Activated T-cell treated with anti-CD3 and anti-CD28 coated beads, Interleukin-2, amount 50 U/mL, for 4 hours (primary cell): ENCODE measurements at places on chromosomes 3 and 15.
A peak's percentile ranks its signal among the peaks of the same experiment; 100 is the strongest.

DNA sequence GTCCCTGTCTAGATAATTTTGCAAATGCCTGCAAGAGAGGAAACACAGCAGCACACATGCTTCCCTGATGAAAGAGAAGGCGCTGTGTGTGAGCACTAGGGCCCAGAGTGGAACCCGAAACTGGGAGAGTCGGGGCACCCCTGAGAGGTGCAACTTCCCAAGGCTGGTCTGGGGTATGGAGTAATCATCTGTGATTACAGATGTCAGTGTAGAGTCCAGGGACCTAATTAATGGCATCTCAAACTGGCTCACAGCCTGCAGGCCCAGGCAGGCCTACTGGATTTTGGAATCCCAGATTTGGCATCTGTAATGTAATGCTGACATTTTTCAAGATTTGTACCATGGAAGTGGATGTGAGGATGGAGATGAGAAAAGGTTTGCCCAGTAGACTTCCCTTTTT, 29.4 kb downstream of the PGPEP1L start:
- DNase-seq: no peak

DNA sequence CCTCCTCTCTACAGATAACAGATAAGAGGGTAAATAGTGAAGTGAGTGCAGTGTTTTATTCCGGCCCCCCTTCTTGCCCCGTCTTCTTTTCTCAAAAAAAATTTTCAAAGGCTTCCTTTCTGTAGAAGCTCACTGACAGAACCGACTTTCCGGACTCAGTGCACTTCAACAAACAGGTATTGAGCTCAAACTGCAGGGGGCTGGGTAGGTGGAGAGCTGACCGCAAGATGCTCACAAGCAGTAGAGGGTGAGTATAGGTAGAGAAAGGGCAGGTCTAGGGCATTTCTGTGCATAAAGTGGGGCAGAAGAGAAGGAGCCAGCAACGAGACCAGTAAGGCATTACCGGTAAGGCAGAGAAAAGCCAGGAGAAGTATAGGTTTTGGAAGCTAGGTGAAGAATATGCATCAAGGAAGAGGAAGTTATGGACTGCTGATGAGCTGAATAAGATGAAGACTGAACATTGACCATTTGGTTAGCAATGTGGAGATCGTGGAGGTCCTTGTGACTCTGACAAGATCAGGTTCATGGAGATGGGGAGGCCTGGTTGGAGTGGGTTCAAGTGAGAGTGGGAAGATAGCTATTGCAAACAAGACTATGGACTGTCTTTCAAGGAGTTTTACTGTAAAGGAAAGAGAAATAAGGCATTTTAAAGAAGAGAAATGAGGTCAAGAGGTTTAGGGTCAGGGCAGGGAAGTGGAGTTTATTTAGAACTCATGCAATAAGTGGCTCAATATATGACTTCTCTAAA, 97.4 kb downstream of the ST6GAL1 start:
- DNase-seq: peak; percentile 67

DNA sequence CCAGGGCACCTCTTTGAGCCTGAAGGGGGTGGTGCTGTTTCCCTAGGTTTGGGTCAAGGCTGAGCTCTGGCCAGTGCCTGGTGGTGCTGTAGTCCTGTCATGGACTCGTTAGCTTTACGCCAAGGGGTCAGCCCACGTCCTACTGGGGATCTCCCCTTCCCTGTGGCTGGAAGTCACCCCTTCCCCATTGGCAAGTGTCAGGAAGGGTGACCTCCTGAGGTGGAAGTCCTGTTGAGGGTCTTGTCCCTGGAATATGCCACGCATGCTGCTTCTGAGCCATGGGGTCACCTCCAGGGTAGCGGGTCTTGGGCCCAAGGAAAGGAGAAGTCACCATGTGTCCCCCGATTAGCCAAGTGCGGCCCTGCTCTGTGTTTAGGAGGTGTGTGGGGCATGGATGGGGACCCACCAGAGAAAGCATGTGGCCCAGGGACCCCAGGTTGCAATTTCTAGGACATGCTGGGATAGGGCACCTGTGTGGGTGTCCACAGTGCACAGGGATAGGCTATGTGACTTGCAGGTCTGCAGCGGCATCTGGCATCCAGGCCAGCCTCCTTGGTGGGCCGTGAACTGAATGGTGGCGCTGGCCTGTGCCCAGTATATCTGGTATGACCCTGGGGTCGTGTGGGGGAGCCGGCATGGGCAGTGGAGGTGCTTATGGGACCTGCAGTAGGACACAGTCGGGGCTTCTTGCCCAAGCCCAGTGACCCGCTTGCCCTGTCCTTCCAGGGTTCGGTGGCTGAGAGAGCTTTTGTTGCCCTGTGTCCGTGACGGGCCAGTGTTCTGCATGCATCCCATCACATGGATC, 226.7 kb downstream of the SNRPN start:
- peak; percentile 2 for DNase-seq

GRCh38 chr3:117443014-117443413, 733.4 kb downstream of the TUSC7 start:
- DNase-seq: no peak

DNA sequence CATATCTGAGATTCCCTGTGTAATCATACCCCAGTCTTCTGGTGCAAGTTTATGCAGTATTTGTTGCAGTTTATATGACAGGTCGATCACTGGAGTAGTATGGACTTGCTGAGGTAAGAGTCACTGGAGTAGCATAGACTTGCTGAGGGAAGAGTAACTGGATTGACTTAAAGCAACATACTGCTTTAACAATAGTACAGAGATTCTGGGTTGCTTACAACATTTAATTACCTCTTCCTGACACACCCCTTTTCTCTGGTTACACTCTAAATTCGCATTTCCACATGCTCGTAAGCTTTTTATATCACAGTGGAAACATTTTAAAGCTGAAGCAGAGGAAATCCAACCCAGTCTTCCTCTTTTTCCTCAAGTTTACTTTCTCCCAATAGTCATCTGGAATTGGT, 11.8 kb downstream of the AAGAB start:
- DNase-seq: no peak

DNA sequence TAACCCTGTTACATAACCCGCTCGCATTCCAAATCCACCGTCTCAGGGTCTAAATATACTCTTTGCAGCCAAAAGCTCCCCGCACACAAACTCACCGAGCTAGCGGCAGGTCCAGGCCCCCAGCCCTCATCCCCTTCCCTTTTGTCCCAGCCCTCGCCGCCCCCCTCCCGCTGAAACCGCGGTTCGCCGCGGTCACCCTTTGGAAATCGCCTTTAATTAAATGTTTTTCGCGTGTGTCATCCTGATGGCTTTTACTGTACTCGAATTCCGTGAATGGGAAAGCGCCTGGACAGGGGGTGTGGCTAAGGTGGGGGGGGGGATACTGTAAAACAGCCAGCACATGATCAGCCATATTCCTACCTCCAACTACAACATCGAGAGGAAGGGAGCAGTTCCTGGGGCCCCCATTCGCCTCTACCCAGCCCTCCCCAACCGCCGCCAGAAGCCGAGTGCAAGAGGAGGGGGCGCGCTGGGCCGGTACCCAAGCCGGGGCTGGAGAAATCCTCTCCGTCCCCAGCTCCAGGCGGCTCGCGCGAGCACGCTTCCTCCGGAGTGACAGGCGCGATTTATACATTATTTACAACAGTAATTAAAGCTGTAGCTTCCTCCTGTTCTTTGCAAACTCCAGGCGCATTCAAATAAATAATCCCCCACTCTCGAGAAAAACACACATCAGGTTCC, 1.7 kb downstream of the RORA start:
- no peak for DNase-seq

- no peak for DNase-seq
These were observed 57.1 kb upstream of the TLE3 start for GRCh38 chr15:70154718-70155347.

GRCh38 chr3:169218314-169218983, 445.1 kb downstream of the MECOM start:
- no peak for DNase-seq

GRCh38 chr3:161914703-161915417, 418.3 kb downstream of the OTOL1 start:
- DNase-seq: no peak
